ENCODE measurements at places on chromosomes 1 and 21.

DNA sequence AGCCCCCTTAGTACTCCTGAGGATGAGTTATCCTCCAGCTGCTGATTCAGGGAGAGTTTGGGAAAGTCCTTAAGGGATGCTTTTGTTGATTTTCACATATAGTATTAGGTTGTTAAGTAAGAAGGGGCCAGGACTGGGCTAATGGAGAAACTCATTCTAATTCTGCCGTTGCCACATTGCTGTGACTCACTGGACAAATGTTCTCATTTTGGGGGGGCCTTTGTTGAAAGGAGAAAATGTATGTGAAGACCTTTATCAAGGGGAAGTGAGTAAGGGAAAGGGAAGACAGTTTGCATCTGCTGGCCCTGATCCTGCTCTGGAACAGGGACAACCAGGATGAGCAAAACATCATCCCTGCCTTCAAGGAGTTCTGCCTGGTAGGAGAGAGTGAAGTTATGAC, 123.2 kb upstream of the FGGY start:
- DNase-seq: peak; percentile 93

- no peak for DNase-seq
Measured at GRCh38 chr1:56527548-56528302, 51.6 kb downstream of the PLPP3 start.

DNA sequence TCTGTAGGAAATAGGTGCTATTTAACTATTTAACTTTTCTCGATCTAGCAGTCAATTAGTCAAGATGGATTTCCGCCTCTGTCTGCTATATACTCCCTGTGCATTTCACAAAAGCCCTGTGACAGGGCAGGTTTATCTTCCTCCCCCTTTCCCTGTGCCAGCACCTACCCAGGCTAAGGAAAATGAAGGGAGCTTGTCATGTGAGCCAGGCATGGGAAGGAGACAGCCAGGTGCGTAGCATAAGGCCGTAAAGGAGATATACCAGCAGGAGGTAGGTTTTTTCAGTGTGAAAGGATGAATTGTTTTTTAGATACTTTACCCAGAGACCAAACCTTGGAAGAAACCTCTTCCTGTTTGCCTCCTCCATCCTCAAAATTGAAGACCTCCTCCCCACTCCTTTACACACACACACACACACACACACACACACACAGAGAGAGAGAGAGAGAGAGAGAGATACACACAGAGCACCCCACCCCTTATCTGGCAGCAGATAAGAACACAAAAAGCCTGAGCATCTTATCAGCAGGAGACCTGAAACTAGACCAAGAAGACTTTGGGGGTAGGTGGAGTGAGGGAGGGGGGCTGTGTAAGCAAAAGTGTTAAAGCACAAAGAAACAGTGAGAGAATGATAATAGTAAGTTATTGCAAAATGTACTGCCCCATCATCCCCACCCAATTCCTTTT, 12.0 kb upstream of the TARBP1 start:
- DNase-seq: no peak

GRCh38 chr1:65949933-65950332, 157.2 kb downstream of the PDE4B start:
- DNase-seq: no peak

GRCh38 chr1:182602935-182603645, 1.1 kb downstream of the RGS16 start:
- DNase-seq: peak; percentile 32

GRCh38 chr1:220135755-220136154, 41.8 kb downstream of the IARS2 start:
- no peak for DNase-seq

DNA sequence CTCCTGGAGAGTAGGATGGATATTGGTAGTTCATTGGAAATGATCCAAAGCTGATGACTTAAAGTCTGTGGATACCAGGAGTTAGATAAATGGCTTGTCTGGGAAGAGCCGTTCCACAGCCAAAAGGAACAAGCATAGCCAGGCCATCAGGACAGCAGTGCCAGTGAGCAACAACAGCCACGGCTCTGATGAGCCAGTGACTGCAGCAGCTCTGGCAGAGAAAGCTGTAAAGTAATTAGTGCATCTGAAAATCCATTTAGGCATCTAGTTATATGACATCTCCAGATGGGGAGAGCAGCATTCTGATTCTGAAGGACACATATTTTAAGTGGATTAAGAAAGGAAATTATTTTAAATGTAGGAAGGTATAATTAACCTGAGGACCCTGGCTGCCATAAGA, 256.2 kb upstream of the PLXNA2 start:
- DNase-seq: no peak

DNA sequence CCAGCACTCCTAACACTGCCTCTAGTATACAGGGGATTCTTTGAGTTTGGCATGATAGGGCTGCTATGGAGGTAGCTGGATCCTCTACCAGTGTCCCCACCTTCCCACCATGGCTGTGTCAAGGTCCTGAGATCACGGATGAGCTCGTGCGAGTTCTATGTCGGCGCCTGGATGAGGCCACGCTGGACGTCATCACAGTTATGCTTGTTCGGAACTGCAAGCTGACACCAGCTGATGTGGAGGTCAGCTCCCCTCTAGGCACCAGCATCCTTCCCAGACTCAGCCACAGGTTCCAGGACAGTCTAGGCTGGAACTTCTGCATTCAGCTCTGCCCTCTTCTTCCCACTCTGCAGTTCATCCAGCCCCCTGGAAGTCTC, 15.2 kb downstream of the HYI start:
- DNase-seq: no peak

- peak; percentile 98 for DNase-seq
Measured at GRCh38 chr1:8878698-8879463, 395 bp upstream of the ENO1 start.

GRCh38 chr1:51433972-51434510, 85.0 kb downstream of the EPS15 start:
- no peak for DNase-seq

- no peak for DNase-seq
Measured at GRCh38 chr1:25669781-25670567, 53.4 kb downstream of the MAN1C1 start.

- peak; percentile 92 for DNase-seq
Measured at GRCh38 chr1:106548726-106549125, 507.7 kb upstream of the PRMT6 start.

DNA sequence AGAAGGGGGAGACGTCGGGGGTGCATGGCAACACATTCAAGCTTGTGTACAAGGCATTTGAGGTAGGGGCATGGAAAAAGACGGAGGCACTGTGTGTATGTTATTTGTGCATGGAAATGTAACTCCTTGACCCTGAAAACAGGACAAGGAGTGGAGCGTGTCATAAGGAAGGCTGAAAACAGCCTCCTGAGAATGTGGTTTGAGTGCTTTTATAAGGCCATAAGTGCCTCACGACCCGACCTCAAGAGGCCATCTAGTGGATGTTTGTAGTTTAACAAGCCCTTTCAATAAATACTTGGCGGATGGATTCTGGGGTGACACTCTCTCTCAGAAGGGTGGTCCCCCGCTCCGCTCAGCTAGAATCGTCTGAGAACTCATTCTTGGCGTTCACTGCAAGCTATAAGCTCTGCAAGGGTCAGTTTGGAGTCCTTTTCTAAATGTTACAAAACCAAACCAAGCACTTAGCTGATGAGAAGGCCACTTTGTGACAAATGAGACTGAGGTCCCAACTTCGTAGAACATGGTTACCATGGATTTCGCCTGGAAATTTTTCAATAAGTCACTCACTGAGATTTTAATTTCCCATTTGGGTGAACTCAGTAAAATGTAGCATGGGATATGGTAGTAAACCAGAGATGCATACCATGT, 38.8 kb upstream of the CLCA4 start:
- DNase-seq: peak; percentile 43

DNA sequence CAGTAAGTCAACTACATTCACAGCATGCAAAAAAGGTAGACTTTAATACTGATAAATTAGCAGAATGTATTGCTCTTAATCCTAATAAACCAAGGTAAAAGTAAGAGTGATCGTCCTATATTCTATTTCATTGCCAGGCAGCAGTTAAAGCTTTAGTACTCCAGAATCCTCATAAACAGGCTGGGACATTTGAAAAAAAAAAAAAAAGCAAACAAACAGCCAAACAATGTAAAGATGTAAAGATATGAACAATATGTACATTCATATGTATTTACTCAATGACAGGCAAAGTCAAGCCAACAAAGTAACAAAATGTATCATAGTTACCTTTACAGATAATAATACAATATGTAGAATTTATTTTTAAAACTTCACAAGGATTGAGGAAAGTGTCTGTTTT, 383.6 kb downstream of the COL11A1 start:
- no peak for DNase-seq

- no peak for DNase-seq
Measured at GRCh38 chr21:45421071-45421845, 16.3 kb downstream of the COL18A1 start.

DNA sequence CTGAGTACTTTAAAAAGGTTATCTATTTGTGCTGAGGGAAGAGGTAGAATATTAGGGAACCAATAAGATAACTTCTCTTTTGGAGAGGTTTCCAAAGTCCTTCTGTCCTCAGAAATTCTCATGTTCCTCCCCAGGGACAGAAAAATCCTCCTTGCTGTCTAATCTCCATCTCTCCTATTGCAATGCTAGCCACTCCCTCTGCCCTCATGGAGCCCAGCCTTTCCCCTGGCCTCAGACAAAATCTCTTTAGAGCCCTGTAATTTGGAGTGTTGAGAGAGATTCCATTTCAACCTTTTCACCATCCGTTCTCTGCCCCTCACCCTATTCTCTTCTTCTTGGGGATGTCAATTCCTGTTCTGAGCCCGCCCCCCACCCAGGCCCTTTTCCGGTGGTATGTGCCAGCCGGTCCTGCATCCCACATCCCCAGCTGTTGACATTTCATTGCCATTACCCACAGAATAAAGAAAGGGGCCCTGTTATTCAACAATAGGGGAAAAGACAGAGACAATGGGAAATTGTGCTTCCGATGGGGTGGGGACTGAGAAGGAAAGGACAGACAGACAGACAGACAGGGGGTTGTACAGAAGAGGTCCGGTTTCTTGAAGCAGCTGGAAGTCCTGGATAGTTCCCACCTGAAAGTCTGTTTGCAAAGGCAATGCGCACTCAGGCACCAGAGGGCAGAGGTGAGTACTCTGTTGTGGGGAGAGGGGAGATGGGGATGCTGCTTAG, at the start of gene HAPLN2:
Gene HAPLN2 (plus strand): TSS at position 563 of the 729 bp plus-strand sequence. CDS start 4,076 bp downstream, outside the sequence.
- DNase-seq: no peak
